ENCODE measurements at places on chromosomes 11 and 22.

GRCh38 chr22:36935313-36935610, 21.8 kb downstream of the CSF2RB start:
- DNase-seq: no peak

- no peak for DNase-seq
Observed at GRCh38 chr22:27100789-27101188, 443.4 kb downstream of the MIAT start.

GRCh38 chr22:32660292-32660691, 141.2 kb upstream of the TIMP3 start:
- no peak for DNase-seq

DNA sequence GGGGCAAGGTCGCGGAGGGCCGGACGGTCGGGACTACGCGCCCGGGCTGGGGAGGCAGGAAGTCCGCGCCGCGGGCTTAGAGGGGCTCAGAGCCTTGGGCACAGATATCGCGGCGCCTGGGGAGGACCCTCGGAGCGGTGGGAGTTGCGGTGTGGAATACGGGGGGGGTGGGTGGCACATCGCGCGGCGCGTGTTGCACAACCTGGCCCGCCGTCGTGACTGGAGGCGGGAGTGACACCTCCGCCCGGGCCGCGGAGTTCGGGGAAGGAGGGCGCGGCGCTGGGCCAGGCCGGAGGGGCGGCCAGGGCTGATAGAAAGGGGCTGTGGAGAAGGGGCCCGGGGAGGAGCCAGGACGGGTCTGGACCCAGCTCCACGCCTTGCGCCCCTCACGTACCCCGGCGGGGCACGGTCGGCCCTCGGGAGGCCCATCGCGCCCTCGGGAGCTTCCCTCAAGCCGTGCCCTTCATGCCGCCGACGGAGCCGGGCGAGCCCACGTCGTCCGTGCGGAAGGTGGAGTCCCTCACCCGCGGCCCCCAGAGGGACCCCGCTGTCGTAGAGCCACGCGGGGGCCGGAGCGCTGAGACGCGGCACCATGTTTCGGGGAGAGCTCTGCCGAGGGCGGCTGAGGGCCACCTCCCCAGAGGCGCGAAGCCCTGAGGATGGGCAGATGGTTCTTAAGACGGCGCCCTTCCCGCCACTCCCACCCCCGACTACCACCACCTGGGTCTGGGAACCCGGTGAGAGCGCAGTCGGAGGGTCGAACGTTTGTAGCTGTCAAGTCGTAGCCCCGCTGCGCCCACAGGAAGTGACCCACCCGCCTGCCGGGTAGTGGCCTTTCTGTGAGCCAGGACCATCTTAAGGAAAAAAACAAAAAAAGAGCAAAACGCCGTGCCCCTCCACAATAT, 729 bp downstream of the IL17RA start:
- DNase-seq: no peak

- no peak for DNase-seq
Observed at GRCh38 chr11:100821198-100821597, 134.1 kb downstream of the ARHGAP42 start.

GRCh38 chr11:128411812-128412211, 175.5 kb downstream of the ETS1 start:
- DNase-seq: no peak

GRCh38 chr11:42255906-42256305, 796.5 kb upstream of the LRRC4C start:
- DNase-seq: no peak

- no peak for DNase-seq
Observed at GRCh38 chr11:28117712-28118111, 9.5 kb downstream of the METTL15 start.

DNA sequence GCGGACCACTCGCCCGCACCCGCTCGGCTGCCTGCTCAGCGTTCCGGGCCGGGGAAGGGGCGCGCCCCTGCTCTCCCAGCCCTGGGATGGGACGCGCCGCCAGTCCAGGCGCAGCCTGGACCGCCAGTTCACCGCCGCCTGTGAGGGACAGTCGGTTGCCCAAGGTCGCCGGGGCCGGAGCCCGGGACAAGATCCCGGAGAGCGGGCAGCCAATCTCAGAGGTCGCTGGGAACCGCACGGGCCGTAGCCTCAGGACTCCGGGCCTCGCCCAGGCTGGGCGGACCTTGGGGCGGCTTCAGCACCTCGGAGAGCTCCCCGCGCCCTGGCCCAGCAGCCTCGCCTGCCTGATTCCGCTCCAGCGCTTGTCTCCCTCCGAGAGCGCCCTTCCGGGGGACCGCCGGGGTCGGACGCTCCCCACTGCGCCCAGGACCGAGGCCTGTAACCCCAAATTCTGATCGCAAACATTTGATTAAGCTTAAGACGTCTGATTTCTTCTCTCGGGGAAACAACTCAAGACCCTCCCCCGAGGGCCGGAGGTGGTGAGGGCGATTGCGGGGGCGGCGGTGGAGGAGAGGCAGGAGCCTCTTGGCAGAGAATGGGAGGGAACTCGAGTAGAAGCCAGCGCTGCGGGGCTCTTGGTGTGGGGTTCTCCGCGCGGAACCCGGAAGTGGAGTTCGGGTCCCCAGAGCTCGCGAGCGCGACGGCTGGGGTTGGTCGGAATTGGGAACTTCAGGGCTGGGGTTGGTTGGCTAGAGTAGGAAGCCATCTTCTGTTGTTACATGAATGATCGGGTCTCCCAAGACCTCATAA, 1.1 kb upstream of the CHRM4 start:
- no peak for DNase-seq

DNA sequence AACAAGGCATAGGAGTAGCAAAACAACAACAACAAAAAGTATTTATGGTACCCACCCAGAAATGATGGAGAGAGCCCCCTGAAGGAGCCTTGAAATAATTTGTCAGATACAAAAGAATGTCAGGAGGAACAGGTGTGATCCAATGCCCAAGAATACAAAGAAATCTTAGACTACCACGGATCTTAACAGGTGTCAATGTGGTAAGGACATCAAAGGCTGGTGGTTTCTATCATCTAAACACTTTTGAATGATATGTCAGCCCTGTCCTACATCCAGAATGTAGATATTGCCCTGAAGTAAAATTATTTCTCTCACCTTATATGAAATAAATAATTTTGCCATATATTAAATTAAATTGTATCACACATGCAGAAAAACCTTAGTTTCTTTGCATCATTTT, 386.4 kb upstream of the ANO5 start:
- no peak for DNase-seq

DNA sequence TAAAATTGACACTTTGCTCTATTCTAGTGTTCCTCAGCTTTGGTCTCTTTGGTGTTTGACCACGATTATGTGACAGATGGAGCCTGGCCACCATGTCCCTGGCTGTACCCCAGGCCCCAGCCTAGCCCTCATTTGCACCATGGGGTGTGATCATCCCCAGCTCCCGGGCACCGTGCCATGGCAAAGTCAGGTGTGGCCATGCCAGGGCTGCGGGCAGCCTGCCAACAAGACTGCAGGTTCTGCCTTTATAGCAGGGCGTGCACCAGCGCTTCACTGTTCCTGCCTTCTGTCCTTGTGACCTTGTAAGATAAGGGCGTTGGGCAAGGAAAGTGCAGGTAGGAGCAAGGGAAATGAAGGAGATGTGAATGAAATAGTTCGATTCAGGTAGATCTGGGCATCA, 22.4 kb upstream of the APOBEC3A start:
- DNase-seq: no peak

DNA sequence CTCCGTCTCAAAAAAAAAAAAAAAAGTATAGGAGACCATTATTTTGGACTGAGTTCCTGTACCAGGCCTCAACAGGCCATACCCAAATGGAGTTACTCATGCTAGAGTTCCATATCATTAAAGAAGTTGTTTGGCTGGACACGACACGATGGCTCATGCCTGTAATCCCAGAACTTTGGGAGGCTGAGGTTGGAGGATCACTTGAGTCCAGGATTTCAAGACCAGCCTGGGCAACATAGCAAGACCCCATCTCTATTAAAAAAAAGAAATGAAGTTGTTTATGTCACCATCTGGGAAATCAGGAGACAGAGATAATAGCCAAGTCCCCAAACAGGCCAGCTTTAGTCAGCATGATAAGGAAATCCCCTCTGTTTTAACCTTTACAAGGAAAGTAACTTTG, 6.7 kb upstream of the FNBP4 start:
- no peak for DNase-seq

Measured in SIG-M5 (cell line).